ENCODE measurements at places on chromosomes 13 and 19. TPM values are rescaled to one million over a fixed set of nuclear protein-coding genes. Genes with fewer than 3 reads are reported as not detected.

The VSTM1 gene
- polyA plus RNA-seq = not detected

- peak; percentile 78 for DNase-seq
These were observed 3.1 kb upstream of the CTXN1 start for GRCh38 chr19:7928741-7929701.

DNA sequence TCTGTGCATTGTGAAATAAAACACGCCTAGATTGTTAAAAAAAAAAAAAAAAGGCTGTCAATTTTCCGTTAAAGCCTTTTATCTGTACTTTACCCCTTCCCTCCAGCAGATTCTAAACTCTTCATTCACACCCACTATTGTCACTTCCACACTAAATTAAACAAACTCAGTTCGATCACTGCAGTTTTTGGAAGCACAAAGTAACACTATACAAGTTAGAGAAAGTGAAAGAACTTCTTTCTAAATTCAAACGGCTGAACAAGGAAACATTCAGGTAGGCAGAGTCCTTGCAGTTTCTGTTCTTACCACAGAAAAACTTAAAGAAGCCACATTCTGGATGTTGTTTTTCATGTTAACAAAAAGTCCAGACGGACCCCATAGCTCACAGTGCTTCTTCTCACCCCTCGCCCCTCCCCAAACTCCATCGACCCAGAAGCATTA is 27.5 kb upstream of the UBE2L5 start:
- DNase-seq = no peak

- no peak for DNase-seq
These were observed 46.4 kb upstream of the ZNF536 start for GRCh38 chr19:30325676-30326392.

DNA sequence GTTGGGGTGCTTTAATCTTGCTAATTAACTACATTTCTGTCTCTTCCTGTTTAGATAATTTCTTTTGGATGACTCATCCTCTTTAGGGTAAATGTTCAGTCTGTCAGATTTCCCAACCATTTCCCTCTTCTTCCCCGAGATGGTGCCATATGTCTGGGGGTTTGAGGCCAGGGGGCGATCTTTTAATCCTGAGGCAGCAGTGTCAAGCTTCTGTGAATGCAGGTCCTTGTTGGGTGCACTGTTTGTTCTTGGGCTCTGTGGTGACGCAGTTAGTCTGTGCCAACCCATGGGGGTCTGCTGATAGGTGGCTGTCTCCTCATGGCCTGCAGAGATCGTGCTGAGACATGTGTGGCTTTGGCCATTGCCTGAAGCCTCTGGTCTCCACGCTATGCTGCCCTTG is 420.4 kb downstream of the NDFIP2 start:
- DNase-seq = no peak

All from AG04450 (cell line).